ENCODE measurements at places on chromosomes 1 and 21. TPM values are rescaled to one million over a fixed set of nuclear protein-coding genes. Genes with fewer than 3 reads are reported as not detected.

DNA sequence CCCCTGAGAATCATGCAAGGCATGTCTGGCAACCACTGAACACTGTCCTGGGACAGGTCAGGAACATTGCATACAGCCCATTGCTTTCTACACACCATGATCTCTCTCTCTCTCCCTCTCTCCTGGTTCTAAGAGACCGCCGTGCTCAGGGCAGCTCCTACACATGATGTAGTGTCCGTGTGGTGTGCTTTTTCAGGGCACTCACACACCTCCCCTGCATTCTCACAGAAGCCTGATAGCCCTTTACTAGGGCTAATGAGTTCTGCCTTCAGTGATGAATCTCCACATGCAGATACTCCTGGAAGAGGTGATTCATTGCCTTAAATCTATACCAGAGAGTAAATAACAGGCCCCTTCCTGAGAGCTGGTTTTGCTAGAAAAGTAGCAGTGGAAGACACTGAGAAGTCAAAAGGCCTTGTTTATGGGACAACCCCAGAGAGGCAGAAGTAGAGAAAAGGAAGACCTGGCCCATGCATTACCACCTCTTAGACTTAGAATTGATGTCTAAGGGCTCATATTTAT, 7.2 kb upstream of the OLFML2B start:
- no peak for DNase-seq

GRCh38 chr1:205371871-205372660, 15.3 kb upstream of the KLHDC8A start:
- DNase-seq = no peak

DNA sequence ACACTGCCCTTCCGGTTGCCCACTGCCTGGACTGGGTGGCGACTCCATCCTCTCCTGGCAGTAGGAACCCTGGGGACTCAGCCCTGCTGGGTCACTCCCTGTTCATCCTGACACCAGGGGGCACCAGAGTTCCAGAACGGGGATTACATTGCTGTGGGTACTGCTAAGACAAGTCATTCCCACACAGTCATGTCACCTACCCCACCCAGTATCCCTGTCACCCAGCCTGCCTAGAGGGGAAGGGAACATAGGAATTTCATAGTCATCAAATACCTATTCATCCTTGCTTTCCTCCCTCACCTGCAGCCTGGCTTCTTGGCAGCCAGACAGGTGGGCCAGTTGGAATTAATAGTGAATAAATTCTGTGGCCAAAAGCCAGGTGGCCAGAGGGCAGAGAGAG, 9.8 kb upstream of the SFN start:
- peak; percentile 75 for DNase-seq

- DNase-seq = peak; percentile 82
Observed at GRCh38 chr1:67752306-67752705, 67.3 kb downstream of the GADD45A start.

GRCh38 chr1:64072089-64072793, 131.2 kb upstream of the UBE2U start:
- peak; percentile 32 for DNase-seq

GRCh38 chr1:50285994-50286393, 137.2 kb downstream of the DMRTA2 start:
- no peak for DNase-seq

GRCh38 chr1:6145864-6146410, 34.2 kb downstream of the CHD5 start:
- DNase-seq = no peak

- no peak for DNase-seq
Observed at GRCh38 chr1:36134505-36135329, 9.7 kb upstream of the COL8A2 start.

DNA sequence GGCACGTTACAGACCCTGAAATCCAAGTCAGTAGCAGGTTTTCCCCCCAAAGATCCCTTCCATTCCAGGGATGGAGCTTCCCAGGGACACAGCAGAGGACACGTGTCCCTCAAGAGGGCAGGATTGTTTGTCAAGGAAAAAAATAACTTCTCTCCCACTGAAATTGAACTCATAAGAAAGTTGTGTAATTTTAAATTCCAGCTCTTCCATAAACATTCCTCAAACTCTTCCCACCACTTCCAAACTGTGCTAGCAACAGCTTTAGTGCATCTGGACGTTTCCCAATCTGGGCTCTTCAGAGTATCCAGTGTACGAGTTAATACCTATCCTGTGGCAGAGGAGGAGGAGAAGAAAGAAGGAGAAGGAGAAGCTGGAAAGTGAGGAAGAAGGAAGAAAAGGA, 79.6 kb downstream of the PSMG1 start:
- DNase-seq = no peak

- peak; percentile 80 for DNase-seq
Observed at GRCh38 chr1:29271724-29272123, 35.4 kb downstream of the PTPRU start.

- no peak for DNase-seq
Observed at GRCh38 chr21:37000381-37000780, 6.1 kb upstream of the RIPPLY3 start.

The CSF1 gene
- 39.2 TPM for total RNA-seq

The PLA2G2C gene
- total RNA-seq = not detected

The ANKRD65 gene
- 0.10 TPM for total RNA-seq

The UMODL1 gene
- not detected for total RNA-seq
